ENCODE measurements at places on chromosomes 5 and 9. TPM values are rescaled to one million over a fixed set of nuclear protein-coding genes. Genes with fewer than 3 reads are reported as not detected.

The PDZD2 gene
- total RNA-seq, result not detected

The PCDHGB6 gene
- not detected for total RNA-seq

The PCDHGA12 gene
- total RNA-seq, result not detected

The ERMP1 gene
- total RNA-seq, result 51.0 TPM

The TERT gene
- total RNA-seq, result 2.2 TPM

The TMC1 gene
- 9.0 TPM for total RNA-seq

The TLR4 gene
- 0.28 TPM for total RNA-seq

The PCDHGA9 gene
- total RNA-seq, result not detected

The PITX1 gene
- total RNA-seq, result 27.8 TPM

The SPINK7 gene
- not detected for total RNA-seq

The CCDC180 gene
- 2.3 TPM for total RNA-seq

The SPATA31A7 gene
- not detected for total RNA-seq

The RASEF gene
- total RNA-seq, result 12.8 TPM

The PSAT1 gene
- total RNA-seq, result 315 TPM

The ESM1 gene
- total RNA-seq, result 0.15 TPM

The PCAT7 gene
- total RNA-seq, result 3.8 TPM

The PCDHGA7 gene
- total RNA-seq, result not detected

The S1PR3 gene
- total RNA-seq, result 19.4 TPM

The UBAC1 gene
- 27.6 TPM for total RNA-seq

The WNT8A gene
- total RNA-seq, result not detected

The CDC20B gene
- not detected for total RNA-seq

The CYLC2 gene
- total RNA-seq, result not detected

The SOHLH1 gene
- not detected for total RNA-seq

The TAF1L gene
- 0.07 TPM for total RNA-seq

The BARX1 gene
- total RNA-seq, result not detected

The GPR150 gene
- total RNA-seq, result 0.17 TPM

The MARCOL gene
- not detected for total RNA-seq

The NPR3 gene
- 2.2 TPM for total RNA-seq

The INSL4 gene
- not detected for total RNA-seq

The INSYN2B gene
- 0.13 TPM for total RNA-seq

The KIF4B gene
- total RNA-seq, result 0.13 TPM

The PALM2AKAP2 gene
- total RNA-seq, result 2.1 TPM

The EPB41L4A gene
- 13.4 TPM for total RNA-seq

The SPATA31D4 gene
- total RNA-seq, result not detected

The STXBP1 gene
- total RNA-seq, result 35.1 TPM

The CARTPT gene
- total RNA-seq, result not detected

The IL3 gene
- total RNA-seq, result not detected

The IL7R gene
- total RNA-seq, result 0.41 TPM

The CARD6 gene
- total RNA-seq, result 16.1 TPM

The CDKN2B-AS1 gene
- 12.5 TPM for total RNA-seq

The GABRA1 gene
- total RNA-seq, result not detected

The KLF9 gene
- total RNA-seq, result 9.2 TPM

The MEIKIN gene
- not detected for total RNA-seq

The NTRK2 gene
- not detected for total RNA-seq

The GFI1B gene
- total RNA-seq, result not detected

The ADAMTSL1 gene
- total RNA-seq, result not detected

The SHOC1 gene
- not detected for total RNA-seq

The PRLR gene
- not detected for total RNA-seq

The TIGD6 gene
- total RNA-seq, result 3.9 TPM

The ANKRD55 gene
- not detected for total RNA-seq

The IRGM gene
- total RNA-seq, result not detected

The CDH18 gene
- total RNA-seq, result not detected

The HAVCR1 gene
- not detected for total RNA-seq

The CD72 gene
- 4.1 TPM for total RNA-seq

The ZNF883 gene
- 1.7 TPM for total RNA-seq

The TEX48 gene
- not detected for total RNA-seq

The GNA14 gene
- 1.1 TPM for total RNA-seq

The OLFML2A gene
- 9.0 TPM for total RNA-seq
